ENCODE measurements at places on chromosomes 5 and 9.

- DNase-seq, result no peak
Observed at GRCh38 chr5:141121985-141122384, 367 bp downstream of the PCDHB4 start.

- peak; percentile 44 for DNase-seq
Observed at GRCh38 chr9:136544548-136544963, 1.3 kb downstream of the NOTCH1 start.

DNA sequence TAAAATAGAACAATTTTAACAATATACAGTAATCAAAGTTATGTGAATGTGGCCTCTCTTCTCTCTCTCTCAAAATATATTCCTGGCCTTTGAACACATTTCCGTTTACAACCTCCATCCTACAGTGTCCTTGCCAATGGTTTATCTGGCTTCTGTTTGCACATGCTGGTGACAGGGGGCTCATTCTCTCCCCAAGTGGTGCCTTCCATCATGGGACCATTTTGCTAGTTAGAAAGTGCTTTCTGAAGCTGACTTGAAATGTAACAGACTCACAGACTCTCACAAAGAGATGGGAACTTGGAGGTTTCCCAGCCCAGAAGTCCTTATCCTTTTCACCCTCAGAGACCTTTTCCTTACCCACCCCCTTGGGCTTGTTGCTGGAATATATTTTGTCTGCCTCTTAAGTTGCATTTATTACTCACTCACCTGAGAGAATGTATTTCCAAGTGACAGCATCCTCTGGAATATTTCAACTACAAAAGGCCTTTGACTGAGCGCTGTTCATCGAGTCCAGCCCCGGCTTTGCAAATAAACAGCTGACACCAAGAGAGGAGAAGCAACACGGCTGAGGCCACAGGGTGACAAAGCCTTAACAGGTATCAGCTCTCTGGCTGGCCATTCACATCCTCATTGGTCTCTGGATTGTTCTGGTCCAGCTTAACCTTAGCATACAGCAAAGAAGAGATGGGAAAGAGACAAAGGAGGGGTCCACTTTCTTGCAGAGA is 17.5 kb upstream of the ALDH1B1 start:
- DNase-seq, result no peak

DNA sequence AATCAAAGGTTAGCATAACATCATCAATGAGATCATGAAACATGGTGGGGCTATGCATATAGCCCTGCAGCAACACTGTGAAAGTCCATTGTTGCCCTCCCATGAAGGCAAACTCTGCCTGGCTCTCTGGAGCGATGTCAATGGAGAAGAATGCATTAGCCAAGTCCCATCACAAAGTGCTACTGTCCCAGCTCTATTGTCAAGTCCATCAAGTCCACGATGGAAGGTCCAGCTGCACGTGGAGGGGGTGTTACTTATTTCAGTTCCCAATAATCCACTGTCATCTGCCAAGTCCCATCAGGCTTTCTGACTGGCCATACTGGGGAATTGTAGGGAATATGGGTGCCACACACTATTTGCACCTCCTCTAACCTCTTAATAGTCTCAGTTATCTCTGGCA is 10.8 kb downstream of the DMAC1 start:
- no peak for DNase-seq

DNA sequence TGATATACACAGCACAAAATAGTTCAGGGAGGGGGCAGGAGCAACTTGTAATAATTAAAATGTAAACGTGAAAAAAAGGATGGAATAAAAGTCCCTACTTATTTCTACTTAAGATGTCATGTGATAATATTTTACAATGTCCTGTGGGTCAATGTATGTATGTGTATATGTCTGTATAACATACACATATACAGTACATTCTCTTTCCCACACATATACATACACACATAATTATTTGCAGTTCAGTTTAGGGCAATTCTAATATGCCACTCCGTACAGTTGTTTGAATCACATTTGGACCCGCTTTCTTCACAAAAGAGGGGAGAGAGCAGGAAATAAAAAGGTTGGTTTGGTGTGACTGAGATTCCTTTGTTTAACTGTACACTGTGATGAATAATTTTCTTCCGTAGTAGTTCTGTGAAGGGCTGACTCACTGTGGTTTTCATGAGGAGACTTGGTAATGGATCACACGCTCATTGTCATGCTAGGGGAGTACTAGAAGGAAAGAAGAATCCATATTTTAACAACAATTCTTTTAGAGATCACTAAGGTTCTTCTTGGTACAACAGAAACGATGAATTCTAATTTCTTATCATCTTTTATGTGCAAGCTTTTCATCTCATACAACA is 26.2 kb upstream of the ACOT12 start:
- no peak for DNase-seq

DNA sequence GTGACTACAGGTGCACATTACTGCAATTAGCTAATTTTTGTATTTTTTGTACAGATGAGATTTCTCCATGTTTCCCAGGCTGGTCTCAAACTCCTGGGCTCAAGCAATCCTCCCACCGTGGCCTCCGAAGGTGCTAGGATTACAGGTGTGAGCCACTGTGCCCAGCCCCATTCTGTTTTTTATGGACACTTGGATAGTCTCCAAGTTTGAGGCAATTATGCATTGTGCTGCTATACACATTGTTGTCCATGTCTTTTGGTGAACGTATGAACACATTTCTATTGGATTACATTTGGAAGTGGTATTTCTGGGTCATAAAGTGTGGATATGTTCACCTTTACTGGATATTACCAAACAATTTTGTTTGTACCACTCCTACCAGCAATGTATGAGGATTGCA is 22.4 kb upstream of the PLPP1 start:
- DNase-seq, result no peak

GRCh38 chr5:37722236-37723161 is 117.3 kb downstream of the GDNF start:
- DNase-seq, result peak; percentile 33

DNA sequence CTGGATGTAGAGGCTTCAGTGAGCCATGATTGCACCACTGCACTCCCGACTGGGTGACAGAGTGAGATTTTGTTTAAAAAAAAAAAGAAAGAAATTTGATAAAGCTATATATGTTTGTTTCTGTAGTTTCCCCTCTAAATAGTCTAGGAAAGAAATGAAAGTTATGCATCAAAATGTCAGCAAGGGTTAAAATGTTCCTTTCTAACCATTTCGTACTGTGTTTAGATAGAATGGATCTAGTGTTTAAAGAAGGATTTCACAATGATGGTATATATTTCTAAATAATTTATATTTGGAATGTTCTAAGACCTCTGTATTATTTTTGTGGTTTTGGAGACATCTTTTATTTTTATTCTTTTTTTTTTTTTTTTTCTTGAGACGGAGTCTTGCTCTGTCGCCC is 22.7 kb downstream of the TEK start:
- no peak for DNase-seq

DNA sequence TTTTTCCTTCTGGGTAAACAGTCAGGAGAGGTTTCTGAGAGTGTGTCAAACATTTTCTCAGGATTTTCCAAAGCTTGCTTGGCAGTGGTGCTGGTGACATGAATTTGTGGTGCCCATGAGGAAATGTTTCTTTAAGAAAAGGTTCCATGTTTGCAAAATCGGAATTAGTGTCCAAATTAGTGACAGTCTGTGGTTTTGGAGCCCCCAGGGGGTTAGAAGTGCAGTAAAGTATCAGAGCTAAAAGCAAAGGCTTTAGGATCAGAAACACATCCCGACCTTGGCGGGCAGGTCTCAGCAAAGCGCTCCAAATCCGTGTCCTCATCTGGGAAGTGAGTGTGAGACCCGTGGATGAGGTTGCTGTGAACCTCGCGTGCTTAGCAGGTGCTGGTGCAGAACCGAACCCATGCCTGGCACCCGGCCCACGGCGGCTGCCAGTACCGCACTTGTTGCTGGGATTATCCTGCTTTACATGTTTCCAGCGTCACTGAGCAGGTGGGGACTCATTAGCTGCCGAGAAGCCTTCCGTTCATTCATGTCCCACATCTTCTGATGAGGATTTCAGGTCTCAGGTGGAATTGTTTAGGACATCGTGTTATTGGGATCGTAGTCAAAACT is 70.8 kb upstream of the COL5A1 start:
- no peak for DNase-seq

DNA sequence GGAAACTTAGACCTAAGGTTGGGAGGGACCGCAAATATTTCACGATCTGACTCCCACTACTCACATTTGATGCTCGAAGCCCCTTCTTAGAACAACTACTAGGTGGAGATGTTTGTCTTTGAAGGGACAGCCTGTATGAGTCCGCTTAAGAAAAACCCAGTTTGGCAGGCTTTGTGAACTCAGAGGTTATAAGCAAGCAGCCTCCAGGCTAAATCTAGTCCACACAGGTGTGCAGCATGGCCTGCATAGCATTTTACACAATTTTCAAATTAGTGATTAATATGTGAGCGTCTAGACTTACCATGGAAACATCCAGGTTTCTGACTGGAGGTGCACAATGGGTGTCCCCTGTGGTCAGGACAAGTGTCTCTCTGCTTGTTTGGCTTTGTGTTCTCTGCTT is 127.1 kb downstream of the KIF4B start:
- DNase-seq, result no peak

- DNase-seq, result no peak
Observed at GRCh38 chr9:121821326-121821725, 169.9 kb downstream of the DAB2IP start.

DNA sequence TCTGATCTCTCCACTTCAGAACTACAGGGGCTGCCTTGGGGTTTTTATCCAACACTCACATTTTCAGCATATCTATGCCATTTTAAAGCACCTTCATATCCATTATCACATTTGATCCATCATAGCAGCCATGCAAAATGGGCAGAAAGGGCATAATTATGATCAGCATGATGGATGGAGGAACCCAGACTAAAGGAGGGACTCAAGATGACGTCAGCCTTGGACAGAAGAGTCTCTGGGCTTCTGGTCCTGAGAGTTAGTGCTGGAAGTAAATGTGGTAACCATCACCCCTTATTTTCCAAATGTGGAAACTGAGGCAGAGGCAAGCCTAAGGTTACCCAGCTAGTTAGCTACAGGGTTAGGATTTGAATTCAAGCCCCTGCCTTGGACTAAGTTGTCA is 273.1 kb downstream of the DRD1 start:
- DNase-seq, result no peak

DNA sequence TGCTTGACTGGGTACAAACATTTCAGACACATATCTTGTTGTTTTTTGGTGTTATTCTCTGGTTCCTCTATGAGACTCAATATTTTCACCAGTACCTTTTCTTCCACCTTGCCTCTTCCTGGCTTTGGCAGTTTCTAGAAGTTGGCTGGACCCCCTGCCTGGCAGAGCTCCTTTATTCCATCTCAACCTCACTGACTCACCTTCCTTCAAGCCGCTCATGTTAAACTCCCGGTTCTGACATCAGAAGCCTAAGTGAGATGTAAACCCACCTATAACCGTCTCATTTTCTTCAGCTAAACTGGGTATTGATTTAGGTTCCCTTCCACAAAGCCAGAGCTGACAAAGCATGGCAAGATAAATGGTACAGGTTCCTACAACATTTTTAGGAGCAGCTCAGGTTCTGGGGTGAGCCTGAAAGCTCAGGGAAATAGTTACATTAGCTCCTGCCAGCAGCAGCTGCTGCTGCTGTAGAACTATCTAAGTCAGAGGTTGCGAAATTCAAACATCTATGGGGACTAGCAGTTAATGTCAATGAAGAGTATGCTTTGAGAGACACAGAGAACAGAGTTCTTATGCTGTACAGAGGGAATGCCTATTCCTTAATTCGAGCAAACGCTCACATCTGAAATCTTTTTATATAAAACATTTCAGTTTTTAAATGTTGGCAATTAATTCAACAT is 197.1 kb upstream of the NR3C1 start:
- DNase-seq, result no peak

GRCh38 chr9:115267790-115268189 is 149.8 kb upstream of the TNC start:
- no peak for DNase-seq

DNA sequence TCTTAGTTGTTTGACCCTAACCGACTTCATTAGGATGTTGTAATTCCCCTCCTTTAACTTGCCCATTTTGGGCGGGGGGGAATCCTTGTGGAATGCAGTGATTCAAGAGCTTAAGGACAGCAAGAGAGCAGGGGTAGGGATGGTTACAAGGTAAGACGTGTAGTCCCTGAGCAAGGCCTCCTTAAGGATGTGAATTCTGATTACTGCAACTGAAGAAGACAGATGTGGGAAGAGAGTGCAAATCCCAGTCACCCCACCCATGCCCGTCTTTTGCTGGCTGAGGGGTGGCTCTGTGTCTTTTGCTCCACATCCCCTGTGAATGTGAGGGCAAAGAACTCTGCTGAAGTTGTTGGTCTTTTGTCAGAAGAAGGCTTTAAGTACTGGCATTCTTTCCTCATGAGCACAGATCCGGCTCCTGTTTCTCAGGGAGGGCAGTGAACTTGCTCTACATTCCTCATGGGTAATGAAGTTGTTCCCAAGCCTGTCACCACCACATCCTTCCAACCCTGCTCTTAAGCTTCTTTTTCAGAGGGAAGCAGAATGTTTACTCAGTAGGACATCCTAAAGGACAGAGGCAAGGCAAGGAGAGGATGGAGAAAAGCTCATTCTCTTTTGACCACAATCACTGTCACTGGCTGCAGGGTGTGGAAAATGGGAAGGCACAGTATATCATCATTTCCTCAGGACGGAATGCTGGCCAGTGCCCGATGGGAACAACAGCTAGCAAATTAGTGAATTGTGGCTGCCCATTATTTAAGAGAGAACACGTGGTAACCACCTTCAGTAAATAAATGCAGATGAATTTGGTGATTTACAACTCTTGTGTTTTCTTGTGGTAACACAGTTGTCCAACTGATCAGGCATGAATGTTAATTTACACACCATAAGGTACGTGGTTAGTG is 61.5 kb downstream of the RAI14 start:
- no peak for DNase-seq

DNA sequence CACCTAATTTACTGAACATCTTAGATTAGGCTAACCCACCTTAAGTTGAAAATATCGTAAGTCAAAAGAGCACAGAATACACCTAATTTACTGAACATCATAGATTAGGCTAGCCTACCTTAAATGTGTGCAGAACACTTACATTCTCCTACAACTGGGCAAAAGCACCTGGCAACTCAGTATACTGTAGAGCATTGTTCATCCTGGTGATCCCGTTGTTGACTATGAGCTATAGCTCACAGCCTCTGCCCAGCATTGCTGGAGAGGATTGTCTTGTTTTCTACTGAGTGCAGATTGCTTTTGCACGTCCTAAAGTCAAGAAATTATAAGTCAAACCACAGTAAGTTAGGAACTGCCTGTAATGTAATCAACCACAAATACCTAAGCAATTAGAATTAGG is 531.8 kb upstream of the CDH6 start:
- no peak for DNase-seq

- peak; percentile 3 for DNase-seq
Observed at GRCh38 chr5:141811287-141812155, 66.7 kb downstream of the PCDH1 start.

Data from activated T-cell treated with anti-CD3 and anti-CD28 coated beads for 24 hours (primary cell).